ENCODE measurements at places on chromosomes 2 and 18.

DNA sequence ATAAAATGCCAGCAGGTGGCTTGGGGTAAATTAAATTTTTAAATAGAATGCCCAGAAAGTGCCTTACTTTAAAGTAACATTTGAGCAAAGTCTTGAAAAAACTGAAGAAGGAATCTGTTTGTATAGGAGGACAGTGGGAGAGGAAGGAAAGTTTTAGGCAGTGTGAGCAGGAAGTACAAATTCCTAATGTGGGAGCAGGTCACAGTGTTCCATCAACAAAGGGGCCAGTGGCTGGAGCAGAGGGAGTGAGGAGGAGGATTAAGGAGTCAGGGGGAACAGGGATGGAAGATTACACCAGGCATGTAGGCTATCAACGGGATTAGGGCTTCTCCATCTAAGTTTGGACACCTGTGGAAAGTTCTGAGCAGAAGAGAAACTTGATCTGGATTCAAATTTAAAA, 439.2 kb upstream of the REG3G start:
- DNase-seq, result no peak

DNA sequence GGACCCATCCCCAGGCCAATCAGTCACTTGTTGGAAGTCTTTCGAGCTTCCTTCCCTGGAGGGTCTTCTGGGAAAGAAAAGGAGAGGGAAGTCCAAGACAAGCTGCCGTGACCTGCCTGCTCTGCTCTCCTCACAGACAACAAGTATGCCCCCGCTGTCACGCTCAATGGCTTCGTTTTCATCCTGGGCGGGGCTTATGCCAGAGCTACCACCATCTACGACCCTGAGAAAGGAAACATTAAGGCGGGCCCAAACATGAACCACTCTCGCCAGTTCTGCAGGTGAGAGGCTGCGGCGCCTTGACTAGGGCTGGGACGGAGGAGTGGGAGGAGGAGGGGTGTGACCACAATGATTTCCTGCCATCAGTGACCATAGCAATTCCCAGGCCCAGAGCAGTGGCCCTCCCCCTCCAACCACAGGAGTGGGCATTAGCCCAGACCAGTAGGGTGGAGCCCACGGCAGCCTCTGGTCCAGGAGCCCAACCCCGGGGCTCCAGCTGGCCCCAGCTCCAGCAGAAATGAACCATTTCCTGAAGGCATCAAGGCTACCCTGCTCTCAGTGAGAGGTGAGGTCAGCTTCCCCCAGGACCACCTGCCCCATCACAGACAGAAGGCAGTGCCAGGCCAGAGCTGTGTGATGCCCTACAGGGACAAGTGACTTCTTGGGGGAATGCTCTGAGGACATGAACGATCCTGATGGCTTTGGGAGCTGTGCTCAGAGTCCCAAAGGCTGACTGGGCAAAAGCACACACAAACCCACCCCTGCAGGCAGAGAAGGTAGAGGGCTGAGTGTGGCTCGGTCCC, 223.1 kb downstream of the ATAD2B start:
- no peak for DNase-seq

GRCh38 chr2:205772983-205773382, 90.7 kb downstream of the NRP2 start:
- no peak for DNase-seq

DNA sequence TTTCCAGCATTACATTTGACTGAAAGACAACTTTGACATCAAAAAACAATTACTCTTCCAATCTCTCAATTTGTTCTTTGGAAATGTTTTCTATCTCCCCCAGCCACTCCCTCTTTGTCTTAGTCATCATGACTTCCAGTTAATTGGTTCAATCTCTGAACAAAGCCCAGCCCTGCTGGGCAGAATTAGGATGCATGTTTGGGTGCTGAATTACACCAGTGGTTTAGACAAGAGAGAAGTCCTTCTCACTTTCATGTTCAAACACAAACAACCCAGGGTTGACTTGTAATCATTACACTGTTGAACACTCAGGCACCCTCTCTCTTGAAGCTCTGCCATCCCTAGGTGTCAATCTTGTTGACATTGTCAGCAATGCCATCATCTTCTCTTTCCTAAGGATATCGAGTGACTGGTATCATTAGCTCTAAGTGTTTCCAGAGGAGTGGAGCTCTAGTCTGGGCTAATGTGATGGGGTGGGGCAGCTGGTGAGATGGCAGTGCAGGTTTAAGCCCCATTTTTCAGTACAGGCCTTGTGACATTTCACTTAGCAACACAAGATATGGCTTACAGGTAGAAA, 90.8 kb upstream of the MEIS1 start:
- DNase-seq, result no peak

DNA sequence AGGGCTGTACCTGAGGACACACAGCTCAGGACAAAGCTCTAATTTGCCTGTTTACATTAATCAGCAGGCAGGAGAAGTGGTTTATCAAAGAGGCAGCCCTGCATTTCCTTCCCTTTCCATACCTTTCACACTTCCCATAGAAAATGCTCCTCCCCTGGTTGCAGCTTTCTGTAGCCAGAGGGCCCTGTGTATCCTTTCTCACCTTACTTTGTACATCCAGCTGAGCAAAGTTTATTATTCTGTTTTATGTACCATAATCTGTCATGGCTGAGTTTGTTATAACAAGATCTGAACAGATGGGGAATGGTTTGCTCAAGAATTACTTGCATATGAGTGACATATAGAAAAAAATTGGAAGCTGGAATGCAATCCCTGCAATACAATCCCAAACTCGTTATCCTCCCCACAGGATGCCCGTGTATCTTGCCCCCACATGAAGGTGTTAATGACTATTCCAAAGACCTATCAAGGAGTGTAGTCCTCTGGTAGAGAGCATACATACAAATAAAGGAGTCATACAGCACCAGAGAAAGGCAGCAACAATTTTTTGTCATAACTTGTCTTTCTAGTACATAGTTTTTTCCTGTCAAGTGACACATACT, 1025.8 kb upstream of the KLHL29 start:
- no peak for DNase-seq

DNA sequence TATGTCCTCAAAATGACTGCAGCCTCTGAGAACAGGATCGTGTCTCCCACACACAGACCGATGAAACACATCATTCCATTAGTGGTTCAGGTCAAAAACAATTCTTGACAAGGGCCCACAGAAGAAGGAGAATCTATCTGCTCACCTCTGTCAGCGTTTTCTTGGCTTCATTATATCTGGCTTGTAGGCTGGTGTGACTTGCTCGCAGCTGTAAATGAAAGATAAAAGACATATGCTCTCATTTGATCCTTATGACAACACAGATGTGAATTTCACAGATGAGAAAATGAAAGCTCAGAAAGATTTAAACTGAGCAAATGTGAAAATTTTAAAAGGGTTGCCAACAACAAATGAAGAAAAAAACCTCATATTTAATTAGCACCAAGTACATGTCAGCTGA, 61.6 kb downstream of the CCDC93 start:
- no peak for DNase-seq

DNA sequence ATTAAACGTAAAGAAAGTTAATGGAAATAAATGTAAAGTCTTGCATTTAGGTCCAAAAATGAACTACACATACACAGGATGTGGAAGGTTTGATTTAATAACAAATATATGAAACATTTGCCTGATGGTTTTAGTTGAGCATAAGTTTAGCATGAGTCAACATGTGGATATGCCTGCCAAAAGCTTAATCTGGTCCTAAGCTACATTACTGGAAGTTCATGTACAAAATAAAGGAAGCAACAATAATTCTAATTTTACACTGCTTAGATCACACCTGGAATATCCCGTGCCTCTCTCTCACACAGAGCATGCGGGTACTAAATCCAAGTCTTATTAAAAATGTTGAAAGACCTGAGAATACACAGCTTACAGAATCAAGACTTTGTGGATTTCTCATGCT, 276.5 kb upstream of the NRP2 start:
- no peak for DNase-seq

DNA sequence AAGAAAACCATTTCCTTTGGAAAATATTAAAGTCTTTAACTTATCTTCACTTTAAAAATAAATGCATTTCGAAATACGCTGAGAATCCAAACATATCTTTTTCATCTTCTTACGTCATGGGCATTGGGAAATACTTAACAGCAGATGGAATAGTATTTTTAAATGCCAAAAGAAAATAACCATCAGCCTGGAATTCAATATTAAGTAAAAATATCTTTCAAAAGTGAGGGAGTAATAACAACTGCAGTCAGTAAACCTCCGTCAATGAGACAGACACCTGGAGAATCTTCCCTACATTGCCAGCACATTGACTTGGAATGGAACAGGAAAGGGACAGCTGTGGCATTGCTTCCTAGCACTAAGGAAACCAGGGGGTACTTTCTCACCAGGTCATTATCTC, 290.4 kb upstream of the TNP1 start:
- no peak for DNase-seq

- DNase-seq, result no peak
Observed at GRCh38 chr2:56522605-56523089, 338.9 kb downstream of the CCDC85A start.

DNA sequence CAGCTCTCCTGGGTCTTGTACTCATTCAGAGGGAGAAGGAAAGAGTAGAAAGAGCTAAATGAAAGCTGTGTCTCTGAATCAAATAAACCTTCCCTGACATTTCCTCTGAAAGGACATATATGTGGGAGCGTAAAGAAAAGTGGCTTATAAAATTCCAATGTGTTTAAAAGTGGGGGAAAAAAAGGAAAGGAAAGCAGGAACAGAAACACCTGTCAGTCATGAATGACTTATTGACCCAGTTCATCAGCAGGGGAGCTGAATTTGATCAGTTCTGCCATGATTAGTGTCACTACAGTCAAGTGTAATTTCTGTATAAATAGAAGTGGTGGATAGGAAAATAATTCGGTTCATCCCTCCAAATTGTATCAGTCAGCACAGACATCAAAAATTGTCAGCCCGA, 382.5 kb downstream of the ERBB4 start:
- DNase-seq, result no peak

- no peak for DNase-seq
Observed at GRCh38 chr2:200225951-200226350, 80.5 kb upstream of the SPATS2L start.

DNA sequence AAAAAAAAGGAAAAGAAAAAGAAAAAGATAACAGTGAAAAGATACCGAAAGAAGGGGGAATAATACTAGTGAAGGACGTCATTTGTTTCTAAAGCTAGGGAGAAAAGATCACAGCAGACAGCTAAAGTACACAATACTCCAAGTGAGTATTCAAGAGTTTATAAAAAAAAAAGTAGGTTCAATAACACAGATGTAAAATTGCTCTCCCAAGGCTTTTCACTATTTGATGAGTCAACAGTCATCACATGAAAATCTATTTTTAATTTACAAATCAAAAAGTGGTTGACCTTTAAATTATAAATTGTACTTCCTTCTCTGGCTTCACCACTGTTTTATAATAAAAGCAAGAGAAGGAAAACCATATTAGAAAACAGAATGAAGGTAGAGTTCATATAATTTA, 144.0 kb downstream of the ZRANB3 start:
- DNase-seq, result no peak

DNA sequence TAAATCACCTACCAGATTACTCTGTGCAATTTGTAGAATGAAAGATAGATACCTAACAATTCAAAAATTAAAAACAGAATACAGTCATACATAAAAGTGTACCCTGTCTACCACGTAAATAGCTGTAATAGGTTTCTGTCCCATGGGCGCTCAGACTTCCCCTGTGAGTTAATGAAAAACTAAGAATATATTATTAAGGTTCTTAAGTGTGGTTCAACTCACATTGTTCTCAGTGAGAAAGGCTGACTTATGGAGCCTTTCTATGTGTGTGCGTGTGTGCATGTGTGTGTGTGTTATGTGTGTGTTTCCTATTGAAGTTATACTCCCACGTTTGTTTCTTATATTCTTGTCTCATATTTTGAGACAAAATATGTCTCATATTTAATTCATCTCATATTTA, 114.6 kb upstream of the CD302 start:
- DNase-seq, result no peak

- DNase-seq, result no peak
Observed at GRCh38 chr2:177281400-177282180, 17.1 kb upstream of the NFE2L2 start.

GRCh38 chr2:128313091-128313836, 5.4 kb downstream of the HS6ST1 start:
- no peak for DNase-seq

DNA sequence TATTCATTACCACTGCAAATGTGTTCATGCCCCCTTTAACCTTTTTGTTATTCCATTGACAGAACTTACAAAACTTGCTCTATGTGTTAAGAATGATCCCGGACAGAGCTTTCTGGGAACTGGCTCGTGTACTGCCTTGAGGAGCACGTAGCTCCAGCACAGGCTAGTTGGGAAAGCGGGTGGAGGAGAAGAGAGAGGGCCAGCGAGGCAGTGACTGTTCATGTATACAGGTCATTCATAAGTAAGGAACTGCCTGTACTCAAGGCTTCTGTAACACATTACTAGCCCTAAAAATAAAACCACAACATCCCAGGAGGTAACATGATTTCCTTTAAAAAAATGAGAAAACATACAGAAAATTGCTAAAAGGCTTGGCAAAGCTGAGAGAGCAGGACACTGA, 109.0 kb downstream of the STK39 start:
- no peak for DNase-seq

GRCh38 chr2:127309468-127309867, 15.5 kb upstream of the ERCC3 start:
- no peak for DNase-seq

DNA sequence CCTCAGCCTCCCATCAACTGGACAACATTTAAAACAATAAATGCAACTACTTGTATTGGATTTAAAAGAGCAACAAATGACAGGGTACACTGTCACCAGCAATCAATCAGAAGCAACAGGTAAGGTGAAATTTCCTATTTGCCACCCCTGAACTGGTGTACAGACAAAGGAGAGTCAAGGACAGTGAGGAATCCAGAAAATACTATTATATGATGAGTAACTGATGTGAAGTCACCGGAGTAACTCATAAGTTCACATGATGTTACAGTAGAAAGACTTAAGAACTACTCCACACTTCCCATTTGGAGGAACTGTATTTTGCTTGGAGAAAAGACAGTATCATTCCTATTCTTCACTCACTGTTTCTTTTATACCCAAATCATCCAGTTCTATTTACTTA, 4.1 kb upstream of the STAT1 start:
- DNase-seq, result no peak

DNA sequence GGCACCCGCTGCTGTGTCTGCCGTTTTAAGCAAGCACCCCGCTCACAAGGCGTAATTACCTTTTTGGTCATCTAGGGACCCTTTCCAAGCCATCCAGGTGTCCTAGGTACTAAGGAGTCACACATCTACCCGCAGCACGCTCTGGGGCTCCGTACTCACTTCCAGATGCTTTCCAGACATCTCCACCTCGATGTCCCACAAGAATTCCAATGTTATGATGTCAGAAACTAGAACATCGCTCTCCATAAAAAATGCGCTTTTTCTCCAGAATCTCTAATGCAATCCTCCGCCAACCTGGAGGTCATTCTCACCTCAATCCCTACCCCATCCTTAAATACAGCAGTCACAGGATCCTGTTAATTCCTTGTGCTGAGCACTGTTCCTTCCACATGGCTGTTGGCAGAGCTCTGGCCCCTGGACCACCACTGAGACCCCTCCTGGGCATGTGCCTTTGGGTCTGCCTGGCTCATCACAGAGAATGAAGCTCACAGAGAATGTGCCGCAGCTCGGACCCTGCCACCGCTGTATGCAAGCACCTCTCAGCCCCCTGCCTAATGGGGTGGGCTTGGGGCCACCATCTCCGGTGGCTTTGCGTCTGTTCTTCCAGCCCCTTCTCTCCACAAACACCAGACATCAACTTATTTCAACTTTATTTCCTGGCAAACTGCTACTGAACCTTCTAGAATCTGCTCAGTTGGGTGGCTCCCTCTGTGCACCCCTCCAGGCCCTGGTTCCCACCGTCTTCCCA, 4.6 kb upstream of the PXDN start:
- no peak for DNase-seq

GRCh38 chr2:158024288-158024898, 77.3 kb upstream of the UPP2 start:
- DNase-seq, result peak; percentile 32
